ENCODE measurements at places on chromosomes 13 and 19.

DNA sequence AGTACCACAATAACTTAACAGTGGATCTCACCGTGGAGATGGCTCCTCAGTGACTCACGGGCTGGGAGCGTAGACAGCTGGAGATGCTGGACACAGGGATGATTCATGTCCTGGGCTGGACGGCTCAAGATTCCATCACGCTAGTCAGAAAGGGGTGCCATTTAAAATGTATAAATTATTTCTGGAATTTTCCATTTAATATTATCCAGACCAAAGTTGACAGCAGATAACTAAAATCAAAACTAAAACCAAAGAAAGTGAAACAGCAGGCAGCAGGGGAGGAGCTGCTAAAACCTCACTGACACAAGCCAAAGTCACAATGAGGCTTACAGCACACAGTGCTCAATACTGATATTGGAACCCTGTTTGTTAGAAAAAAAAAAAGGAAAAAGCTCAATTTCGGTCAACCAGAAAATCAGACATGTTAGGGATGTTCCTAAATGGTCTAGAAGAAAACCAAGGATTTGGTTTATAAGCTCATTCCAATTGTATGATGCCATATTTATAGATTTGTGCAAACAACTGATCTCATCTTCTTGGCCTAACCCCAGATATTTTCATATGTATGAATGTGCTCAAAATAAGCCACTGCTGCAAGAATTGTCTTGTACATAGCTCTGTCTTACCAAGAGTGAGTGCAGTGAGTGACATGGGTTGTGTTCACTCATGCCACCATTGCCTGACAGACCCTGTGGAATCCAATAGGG, 111.8 kb downstream of the SACS start:
- DNase-seq, result no peak

GRCh38 chr13:20337884-20338551, 105.9 kb upstream of the GJB6 start:
- no peak for DNase-seq

- DNase-seq, result no peak
Measured at GRCh38 chr13:33096886-33097605, 80.8 kb downstream of the KL start.

GRCh38 chr13:26951581-26952177, 191.1 kb upstream of the GPR12 start:
- no peak for DNase-seq

DNA sequence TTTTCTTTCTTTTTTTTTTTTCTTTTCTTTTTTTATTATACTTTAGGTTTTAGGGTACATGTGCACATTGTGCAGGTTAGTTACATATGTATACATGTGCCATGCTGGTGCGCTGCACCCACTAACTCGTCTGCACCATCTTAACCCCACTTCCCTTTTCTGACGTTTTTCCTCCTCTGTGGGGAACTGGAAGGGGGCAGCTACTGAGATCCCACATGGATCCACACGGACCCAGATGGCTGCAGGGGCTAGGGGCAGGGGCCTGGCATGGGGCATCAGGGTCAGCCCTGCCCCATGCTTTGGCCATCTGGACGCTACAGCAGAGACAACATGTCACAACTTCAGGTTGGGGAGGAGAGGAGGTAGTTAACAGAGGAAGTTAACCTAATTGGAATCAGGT, 54.3 kb downstream of the RUBCNL start:
- DNase-seq, result no peak

DNA sequence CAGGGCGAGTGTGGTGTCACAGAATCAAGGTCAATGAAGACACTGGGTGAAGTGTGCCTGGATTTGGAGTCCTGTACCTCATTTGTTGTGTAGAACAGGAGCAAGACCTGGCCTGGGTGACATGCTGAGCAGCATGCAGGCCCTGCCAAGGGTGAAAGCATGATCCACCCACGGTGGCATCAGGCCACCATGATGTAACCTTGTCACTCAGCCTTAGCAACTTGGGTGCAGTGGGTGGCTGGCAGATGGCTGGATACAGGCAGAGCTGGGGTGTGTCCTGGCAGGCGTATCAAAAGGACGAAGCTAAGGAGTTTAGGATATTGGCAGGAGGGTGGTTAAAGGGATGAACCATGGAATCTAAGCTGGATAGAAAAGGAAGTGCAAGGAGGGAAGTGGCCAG, 10.3 kb downstream of the THSD1 start:
- no peak for DNase-seq

Measured in activated T-helper 1 cell treated with Interleukin-2 at 50 U/mL for 16 hours (primary cell).